ENCODE measurements at places on chromosomes 2 and 18.

GRCh38 chr2:226835420-226835795, 446 bp upstream of the RHBDD1 start:
- no peak for DNase-seq

DNA sequence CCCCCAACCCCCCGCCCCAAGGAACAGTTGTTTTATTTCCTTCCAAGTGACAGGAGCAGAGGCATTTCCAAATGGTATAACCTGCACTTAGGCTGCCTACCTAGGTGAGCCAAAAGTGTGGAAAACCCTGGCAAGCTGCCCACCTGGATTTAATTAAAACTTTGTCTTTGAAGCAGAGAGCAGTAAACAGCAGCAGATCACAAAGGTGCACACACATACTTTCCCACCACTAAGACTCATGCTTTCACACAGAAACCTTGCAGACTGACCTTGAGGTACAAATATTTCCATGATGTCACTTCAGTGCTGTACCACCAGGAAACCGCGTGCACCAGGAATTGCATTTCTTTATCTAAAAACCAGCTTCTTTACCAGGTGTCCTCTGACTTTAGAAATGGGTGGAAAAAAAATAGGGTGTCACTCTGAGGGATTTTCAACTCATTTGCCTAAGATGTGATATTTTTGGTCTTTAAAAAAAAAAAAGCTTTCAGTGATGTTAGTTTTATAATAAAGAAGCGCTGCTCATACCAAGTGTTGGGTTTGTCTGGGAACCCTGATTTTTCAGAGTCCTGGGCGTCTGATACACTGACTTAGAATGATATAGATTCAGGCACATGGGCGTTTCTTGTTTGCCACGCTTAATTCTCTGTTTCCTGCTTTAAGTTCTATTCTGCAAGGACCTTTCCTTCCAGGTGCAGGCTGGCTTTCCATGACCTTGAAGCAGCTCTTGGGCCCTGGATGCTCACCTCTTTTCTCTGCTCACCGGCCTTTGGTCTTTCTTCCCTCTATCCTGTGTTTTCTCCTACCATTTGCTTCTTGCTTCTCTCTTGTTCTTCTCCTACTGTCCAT, 70.7 kb upstream of the BCL2L11 start:
- no peak for DNase-seq

DNA sequence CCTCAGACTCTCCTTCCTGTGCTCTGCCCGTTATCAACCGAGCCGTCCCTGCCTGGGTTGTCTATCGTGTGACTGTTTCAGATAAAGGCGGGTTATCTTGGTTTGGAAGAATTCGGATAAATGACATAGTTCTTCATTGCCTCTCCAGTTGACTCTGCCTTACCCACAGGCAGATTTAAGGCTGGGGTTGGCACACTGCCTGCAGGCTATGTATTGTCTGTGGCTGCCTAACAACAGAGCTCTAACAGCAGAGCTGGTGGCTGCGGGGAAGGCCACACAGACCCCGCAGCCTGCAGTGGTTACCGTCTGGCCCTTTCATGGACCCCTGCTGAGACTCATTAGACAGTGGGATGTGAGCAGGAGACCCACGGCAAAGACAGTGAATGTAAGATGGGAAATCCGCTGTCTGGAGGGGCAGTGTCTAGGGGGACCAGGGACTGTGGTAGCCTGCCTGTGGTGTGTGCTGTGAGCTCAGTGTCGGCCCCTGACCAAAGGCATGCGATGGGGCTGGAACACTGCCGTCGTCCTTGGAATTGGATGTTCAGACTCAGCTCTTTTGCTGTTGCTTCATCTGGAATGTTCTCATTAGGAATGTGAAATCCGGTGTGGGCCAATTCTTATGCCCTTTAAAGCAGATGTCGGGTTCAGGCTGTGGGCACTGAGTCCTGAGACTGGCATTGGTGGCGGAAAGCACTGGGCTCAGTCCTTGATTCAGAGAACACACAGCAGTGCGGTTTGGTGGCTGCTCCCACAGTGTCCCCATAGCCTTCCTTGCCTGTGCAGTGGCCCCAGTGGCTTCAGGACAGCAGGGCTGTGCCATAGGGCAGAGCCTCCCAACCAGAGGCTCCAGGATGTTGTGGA, 44.5 kb downstream of the SH3RF3 start:
- peak; percentile 15 for DNase-seq

DNA sequence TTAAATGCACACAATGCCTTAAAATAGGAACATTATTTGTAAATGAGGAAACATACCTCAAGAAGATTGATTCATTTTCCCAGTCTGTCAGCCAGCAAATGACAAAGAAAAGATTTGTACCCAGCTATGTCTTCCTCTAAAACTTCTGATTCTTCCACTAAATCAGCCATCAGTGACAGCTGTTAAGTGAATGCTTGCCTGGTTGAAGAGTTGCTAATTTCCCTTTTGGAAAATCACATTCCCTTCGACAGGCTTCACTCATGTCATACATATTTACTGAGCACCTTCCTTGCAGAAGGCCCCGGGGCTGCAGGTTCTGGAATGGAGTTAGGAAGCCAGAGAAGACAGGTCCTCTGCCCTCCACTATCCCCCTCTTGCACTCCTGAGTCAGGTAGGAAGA, 112.0 kb upstream of the SLC66A3 start:
- no peak for DNase-seq

DNA sequence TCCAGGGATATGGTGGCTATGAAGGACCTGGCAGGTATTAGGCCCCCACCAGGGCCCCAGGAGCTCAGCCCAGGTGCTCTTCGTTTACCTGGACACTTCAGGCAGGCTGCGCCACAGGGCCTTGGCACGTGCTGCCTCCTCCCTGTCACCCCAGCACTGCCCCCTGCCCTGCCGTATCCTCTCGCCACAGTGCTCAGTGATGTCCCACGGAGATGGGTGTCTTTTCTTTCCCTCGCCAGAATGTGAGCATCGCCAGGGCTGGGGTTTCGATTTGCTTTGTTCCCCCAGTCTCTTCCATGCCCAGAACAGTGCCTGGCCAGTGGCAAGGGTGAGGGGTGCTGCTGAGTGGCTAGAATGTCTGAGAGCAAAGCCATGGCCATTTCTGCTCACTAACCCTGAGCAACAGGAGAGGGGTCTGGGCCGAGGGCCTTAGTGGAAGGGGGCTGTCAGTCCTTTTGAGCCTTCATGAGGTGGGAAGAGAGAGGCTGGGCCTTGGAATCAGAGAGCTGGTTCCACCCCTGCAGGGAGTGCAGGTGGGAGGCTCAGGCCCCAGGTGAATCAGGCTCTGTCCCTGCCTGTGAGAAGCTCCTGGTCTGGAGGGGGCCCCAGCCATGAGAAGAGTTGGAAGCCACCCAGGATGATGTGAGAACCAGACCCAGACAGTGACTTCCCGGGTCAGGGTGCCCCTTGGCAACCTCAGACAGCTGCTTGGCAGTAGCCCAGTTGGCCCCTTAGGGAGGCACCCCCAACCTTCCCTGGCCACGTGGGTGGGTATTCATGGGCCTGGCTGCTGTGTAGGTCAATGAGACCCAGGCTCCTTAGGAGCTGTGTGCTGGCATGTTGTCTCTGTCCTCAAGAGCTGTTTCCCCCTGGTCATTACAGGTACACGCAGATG, 129.9 kb upstream of the HS6ST1 start:
- DNase-seq: no peak

- no peak for DNase-seq
Observed at GRCh38 chr18:7786569-7786968, 219.5 kb downstream of the PTPRM start.

GRCh38 chr2:128545829-128546228, 227.2 kb upstream of the HS6ST1 start:
- DNase-seq: no peak

DNA sequence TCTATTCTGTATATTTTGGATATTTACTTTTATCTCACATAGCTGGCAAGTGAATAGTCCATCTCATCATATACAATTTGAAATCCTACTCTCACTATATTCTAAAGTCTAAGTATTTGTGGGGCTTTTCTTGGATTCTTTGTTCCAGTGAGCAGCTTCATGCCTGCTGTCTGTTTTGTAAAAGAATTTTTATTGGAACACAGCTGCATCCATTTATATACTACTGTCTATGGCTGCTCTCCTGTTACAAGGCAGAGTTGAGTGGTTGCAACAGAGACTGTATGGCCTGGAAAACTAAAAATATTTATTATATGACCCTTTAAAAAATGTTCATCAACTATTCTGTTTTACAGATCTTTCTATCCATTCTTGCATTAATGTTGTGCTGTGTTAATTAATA, 193.3 kb upstream of the KLHL14 start:
- DNase-seq: no peak

DNA sequence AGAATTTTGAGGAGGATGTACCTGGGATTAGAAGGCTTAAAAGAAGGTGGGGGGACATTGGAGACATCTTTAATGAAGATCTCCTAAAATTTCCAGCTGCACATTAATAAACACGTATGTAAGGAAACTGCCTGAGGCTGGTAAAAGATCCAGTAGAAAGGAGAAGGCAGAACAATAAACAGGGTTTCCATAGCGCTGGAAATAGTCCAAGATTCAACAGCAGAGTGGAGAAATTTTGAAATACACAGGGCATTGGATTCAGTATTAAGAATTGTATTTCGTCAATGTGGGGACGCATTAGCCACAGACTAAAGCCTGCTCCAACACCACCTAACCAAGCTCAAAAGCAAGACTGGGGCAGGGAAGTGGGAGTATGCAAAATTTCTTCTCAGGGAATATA, 606.9 kb upstream of the NRXN1 start:
- no peak for DNase-seq

- no peak for DNase-seq
Observed at GRCh38 chr2:26558271-26559043, 80.5 kb upstream of the OTOF start.

GRCh38 chr2:26757873-26758789, 6.0 kb upstream of the SLC35F6 start:
- DNase-seq: no peak

- DNase-seq: peak; percentile 11
Observed at GRCh38 chr2:191696001-191696400, 18.1 kb downstream of the NABP1 start.

GRCh38 chr18:45920367-45920766, 46.8 kb downstream of the EPG5 start:
- peak; percentile 83 for DNase-seq

- no peak for DNase-seq
Observed at GRCh38 chr18:24514439-24514838, 54.0 kb downstream of the HRH4 start.

DNA sequence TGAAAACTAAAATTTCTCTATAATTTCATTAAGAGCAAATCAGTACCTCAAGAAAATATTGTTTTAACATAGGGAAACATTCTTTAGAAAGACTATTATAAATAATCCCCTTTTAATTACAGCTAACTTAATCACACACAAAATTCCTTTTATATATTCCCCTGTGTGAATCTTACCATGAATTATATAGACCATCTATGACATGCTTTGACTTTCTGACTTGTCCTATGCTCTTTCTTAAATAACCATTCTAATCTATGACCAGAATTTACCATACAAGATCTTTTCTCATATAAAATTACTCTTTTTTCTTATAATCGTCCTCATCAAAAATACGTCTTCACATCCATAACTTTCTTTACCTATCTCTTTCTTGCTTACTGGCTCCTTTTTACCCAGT, 824.2 kb upstream of the FAM98A start:
- no peak for DNase-seq

- no peak for DNase-seq
Observed at GRCh38 chr2:233262562-233262961, 11.1 kb downstream of the ATG16L1 start.

GRCh38 chr18:61019338-61020301, 313.6 kb upstream of the CDH20 start:
- peak; percentile 34 for DNase-seq

- no peak for DNase-seq
Observed at GRCh38 chr2:66803726-66804125, 368.8 kb downstream of the MEIS1 start.

GRCh38 chr2:200781616-200782015, 30.1 kb upstream of the BZW1 start:
- DNase-seq: no peak

DNA sequence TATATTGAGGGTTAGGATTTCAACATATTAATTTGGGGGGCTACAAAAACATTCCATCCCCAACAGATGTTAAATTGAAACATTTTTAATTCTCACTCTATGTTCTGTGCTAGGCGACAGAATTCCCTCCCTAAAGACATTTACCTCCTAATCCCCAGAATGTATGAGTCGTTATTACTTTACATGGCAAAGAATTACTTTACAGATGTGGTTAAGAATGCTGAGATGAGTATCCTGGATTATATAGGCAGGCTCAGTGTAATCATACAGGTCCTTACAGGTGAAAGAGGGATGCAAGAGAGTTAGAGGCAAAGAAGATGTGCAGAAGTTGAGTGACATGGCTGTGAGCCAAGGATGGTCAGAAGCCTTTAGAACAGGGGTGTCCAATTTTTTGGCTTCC, 974.1 kb upstream of the ACVR2A start:
- no peak for DNase-seq

- no peak for DNase-seq
Observed at GRCh38 chr2:96265349-96265839, 403 bp downstream of the TMEM127 start.

GRCh38 chr2:199659207-199659606, 191.8 kb downstream of the FTCDNL1 start:
- DNase-seq: no peak

DNA sequence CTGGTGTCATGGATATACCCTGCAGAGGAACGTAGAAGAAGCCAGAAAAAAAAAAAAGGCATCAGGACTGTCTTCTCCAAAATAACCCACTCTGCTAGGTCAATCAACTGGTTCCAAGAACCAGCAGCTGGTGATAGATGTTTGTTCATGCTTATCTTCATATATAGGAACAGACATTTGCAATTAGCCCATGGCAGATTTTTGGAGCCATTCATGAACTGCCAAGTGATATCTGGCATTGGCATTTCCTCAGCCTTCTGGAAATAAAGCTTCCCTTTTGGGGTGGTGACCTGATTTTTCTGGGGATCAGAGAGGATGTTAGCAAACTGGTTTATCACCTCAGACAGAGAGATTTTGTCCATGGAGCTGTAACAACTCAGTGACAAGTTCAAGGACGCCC, 234.9 kb downstream of the OSR1 start:
- no peak for DNase-seq

DNA sequence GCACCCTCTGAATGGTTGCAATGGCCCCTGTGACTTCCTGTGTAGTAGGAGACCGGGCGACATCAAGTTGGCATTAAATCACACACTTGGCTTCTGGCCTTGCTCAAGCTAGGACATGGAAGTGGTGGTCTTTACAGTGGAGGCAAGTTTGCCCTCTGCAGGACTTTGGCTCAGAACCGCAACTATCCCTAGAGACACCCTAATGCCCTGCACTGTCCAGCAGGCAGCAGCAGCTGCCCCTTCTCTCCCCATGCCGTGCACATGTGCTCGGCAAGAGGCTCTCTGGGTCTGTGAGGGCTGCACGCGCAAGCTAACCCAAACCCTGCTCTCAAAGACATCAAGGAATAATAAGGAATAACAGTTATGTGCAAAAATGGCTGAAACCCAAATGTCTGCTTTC, 106.5 kb downstream of the COL6A3 start:
- DNase-seq: no peak

DNA sequence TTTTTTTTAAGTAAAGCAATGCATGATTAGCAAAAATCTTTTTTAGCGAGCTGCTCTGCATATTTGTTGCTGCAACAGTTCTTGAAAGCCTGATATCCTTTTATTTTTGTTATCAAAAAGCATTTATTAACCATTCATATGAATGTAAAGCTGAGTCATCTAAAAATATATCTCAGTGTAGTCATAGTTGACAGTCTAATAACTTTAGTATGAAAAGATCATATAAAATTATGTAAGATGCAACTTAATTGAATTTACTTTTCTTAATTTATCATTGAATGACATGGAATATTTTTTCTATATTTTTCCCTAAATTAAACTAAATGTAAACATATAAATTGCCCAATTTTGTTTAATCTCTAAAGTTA, 8.5 kb downstream of the UGP2 start:
- no peak for DNase-seq

- DNase-seq: peak; percentile 23
Observed at GRCh38 chr2:219020604-219021365, 20.5 kb downstream of the CFAP65 start.
